ENCODE measurements at places on chromosomes 6 and 20. TPM values are rescaled to one million over a fixed set of nuclear protein-coding genes. Genes with fewer than 3 reads are reported as not detected.

ZSWIM1 gene
- polyA plus RNA-seq = 11.5 TPM

GATA5 gene
- polyA plus RNA-seq = 0.09 TPM

HLA-DRB1 gene
- polyA plus RNA-seq = 9.4 TPM

SLC17A4 gene
- polyA plus RNA-seq = not detected

FYN gene
- 127 TPM for polyA plus RNA-seq

SOBP gene
- 16.5 TPM for polyA plus RNA-seq

GGT7 gene
- polyA plus RNA-seq = 20.5 TPM

ULBP3 gene
- polyA plus RNA-seq = 1.9 TPM

MYLK2 gene
- 60.0 TPM for polyA plus RNA-seq

TREM2 gene
- polyA plus RNA-seq = not detected

DNA sequence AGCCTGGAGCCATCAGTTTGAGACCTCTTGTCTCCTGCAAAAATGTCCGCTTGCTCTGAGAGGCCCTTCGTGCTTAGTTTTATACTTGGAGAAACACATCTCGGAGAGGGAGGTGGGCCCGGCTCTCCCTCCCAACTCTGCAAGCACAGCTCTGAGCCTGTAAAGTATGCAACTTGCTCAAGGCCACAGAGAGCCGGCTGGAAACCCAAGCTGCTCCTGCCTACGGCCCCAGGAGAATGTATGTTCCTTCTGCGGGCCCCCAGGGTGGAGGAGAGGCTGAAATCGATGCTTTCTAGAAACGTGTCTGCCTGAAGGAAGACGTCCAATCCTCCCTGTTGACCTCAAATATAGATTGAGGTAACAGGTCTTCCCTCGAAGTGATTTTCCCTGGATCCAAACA lies 205.4 kb downstream of the PREX1 start:
- DNase-seq = no peak

GRCh38 chr6:849075-849506 lies 156.2 kb upstream of the EXOC2 start:
- DNase-seq = no peak

- no peak for DNase-seq
These were observed 31.9 kb upstream of the JARID2 start for GRCh38 chr6:15213838-15214400.

DNA sequence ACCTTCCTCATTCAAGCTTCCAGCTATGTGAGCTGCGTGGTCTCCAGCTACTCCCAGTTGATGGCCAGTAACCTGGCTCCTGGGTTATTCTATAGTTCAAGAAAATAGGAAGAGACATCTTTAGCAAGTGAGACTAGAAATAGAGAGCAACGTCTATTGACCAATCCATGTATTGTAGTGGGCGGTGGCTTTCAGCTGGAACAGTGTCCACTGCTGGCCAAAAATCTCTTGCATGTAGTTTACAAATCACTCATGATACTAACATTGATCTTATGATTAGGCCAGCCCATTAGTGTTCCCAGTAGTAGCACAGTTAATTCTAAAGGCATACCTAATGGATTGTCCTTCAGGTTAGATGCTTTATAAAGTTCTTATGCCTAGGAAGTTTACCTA lies 58.9 kb upstream of the SCP2D1 start:
- no peak for DNase-seq

- no peak for DNase-seq
These were observed 63.2 kb downstream of the GJA1 start for GRCh38 chr6:121498481-121499276.

- no peak for DNase-seq
These were observed 182.3 kb downstream of the KIF16B start for GRCh38 chr20:16390991-16391390.

GRCh38 chr6:36933102-36933501 lies 21.4 kb upstream of the PI16 start:
- DNase-seq = no peak

DNA sequence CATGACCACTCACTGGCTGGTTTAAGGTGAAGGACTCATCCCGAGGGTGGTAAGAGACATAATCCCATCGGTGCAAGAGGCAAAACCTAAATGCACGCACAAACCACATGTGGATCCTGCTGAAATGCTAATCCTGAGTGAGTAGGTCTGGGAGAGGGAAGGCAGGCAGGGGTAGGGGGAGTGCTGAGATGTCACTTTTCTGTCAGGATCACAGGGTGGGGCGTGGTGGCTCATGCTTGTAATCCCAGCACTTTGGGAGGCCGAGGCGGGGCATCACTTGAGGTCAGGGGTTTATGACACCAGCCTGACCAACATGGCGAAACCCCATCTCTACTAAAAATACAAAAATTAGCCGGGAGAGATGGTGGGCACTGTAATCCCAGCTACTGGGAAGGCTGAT lies 97.7 kb upstream of the SRSF6 start:
- DNase-seq = no peak

GRCh38 chr6:111406200-111406721 lies 76.8 kb downstream of the REV3L start:
- peak; percentile 17 for DNase-seq

All from forelimb muscle (tissue), 1 donor.